Mesenteric fat pad (tissue), 1 donor: ENCODE measurements at places on chromosomes 6 and 20. TPM values are rescaled to one million over a fixed set of nuclear protein-coding genes. Genes with fewer than 3 reads are reported as not detected.

The FAM209B gene
- 0.51 TPM for total RNA-seq

The TNFAIP3 gene
- total RNA-seq: 187 TPM

The DYNLT2 gene
- 0.71 TPM for total RNA-seq

The IPCEF1 gene
- total RNA-seq: 1.5 TPM

The MICA gene
- 9.9 TPM for total RNA-seq

The SIM1 gene
- not detected for total RNA-seq

The GSTA2 gene
- not detected for total RNA-seq

The PRDM13 gene
- not detected for total RNA-seq

The FBXL4 gene
- total RNA-seq: 17.0 TPM

The CAP2 gene
- total RNA-seq: 9.3 TPM

The NUP43 gene
- total RNA-seq: 29.9 TPM

The RAET1L gene
- not detected for total RNA-seq

The LIME1 gene
- 6.5 TPM for total RNA-seq

The RIPPLY2 gene
- total RNA-seq: not detected

The ETV7 gene
- 0.29 TPM for total RNA-seq

The SEL1L2 gene
- not detected for total RNA-seq

The TDP2 gene
- total RNA-seq: 29.9 TPM

The EYA4 gene
- 1.0 TPM for total RNA-seq

The CDSN gene
- not detected for total RNA-seq

The ORC3 gene
- total RNA-seq: 18.5 TPM

The BANF2 gene
- not detected for total RNA-seq
